Fibroblast of lung (primary cell): ENCODE measurements at places on chromosomes 12 and 14.
A peak's percentile ranks its signal among the peaks of the same experiment; 100 is the strongest.

DNA sequence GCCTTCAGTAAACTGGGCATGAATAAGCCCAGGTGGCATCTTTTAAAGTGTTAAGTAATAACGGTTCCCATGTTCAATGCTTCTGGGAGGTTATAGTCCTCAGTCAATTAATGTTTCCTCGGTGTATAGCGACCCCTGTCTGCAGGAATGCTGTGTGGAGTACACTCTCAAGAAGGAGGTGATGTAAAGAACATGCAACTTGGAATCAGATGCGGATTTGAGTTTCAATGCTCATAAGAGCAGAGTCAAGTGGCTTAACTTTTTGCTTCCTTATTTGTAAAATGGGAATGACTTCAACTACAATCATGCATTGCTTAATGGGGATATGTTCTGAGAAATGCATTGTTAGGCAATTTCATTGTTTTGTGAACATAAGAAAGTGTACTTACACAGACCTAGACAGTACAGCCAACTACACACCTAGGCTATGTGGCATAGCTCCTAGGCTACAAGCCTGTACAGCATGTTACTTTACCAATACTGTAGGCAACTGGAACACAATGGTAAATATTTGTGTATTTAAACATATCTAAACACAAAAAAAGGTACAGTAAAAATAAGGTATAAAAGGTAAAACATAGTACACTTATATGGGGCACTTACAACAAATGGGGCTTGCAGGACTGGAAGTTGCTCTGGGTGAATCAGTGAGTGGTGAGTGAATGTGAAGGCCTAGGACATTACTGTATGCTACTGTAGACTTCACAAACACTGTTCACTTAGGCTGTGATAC, 6.7 kb upstream of the MRPS35 start:
- peak; percentile 97 for DNase-seq

GRCh38 chr14:92565718-92566115, 52.1 kb downstream of the RIN3 start:
- DNase-seq = no peak

- peak; percentile 40 for DNase-seq
Observed at GRCh38 chr14:34872822-34873588, 2.2 kb downstream of the BAZ1A start.

- no peak for DNase-seq
Observed at GRCh38 chr14:104353921-104354701, 215.7 kb downstream of the KIF26A start.

- no peak for DNase-seq
Observed at GRCh38 chr12:130491421-130492357, 154.0 kb downstream of the PIWIL1 start.

DNA sequence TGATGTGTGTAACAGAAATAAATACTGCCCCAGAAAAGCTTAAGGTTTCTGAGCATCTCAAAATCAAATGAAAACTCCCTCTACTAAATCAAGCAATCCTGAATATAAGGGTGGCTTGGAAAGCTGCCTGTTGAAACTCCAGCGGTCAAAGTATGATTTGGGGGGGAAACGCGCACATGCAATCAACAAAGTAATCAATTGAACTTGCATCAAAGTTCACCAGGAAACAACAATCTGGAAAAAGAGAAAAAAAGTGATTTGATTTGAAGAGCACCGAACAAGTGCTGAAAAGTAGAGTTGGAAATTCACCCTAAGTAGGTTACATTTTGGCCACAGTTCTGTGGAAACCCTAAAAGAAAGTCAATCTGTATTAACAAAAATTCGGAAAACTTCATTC, 700 bp downstream of the CNIH1 start:
- DNase-seq = peak; percentile 5

- DNase-seq = peak; percentile 61
Observed at GRCh38 chr14:33839193-33840076, 111.4 kb downstream of the EGLN3 start.

DNA sequence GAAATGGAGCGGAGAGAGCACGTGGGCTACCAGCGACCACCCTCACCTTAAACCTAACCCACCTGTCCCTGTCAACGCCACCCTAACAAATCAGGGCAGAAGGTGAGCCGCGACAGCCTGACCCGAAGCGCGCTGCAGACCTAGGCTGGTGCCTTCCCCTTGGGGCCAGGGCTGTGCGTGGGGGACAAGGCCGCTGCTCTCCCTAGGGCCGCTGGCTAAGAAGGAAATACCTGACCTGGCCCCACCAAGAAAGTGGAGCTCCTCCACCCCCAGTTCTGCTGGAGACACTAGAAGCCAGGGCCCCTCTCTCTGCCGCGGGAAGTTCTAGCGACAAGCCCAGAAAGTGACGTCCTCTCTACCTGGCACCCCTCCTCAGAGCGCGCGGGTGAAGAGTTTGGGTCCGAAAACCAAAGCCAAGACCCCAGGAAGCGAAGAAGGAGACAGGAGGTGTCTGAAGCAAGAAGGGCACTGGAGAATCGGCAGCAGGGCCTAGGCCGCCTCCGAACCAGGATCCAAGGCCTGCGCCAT, 7.5 kb downstream of the SIX1 start:
- no peak for DNase-seq

DNA sequence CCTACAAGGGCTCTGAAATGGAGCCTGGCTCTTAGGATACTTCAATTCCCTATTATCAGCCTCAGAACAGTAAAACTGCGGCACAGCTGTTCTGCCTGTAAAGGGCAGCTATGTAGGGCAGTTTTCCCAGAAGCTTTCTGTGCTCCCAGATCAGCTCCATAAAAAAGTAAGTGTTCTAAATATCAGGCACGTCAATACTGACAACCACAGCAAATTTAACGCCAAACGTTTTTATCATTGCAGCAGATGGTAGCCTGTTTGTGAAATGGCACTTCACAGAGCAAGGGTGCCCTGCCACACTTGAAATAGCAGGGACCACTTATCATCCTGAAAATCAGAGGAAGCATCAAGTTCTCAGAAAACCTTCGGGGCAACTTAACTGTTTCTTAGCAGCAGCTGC, 54.8 kb upstream of the PTHLH start:
- peak; percentile 11 for DNase-seq
